RWPE1 (cell line): ENCODE measurements at places on chromosomes 1 and 21.
A peak's percentile ranks its signal among the peaks of the same experiment; 100 is the strongest.

DNA sequence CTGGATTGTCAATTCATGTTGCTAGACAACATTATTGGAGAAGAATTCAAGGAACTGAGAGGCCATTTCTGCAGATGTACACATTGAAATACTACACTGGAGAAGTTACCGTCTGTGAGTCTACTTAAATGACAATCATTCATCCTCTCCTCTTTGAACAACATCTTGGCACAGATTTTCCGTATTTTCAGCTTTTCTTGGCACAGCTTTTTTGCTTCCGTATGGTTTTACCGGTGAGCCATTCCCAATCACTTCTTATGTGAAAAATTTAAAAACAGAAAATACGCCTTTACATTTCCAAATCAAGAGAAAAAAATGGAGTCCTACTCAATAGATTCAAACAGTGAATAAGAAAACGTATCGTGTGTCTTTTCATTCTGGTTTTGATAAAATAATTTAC lies 1493.7 kb downstream of the AMY1C start:
- DNase-seq: no peak

- no peak for DNase-seq
Observed at GRCh38 chr1:3650248-3651025, 534 bp upstream of the WRAP73 start.

GRCh38 chr1:227899141-227899819 lies 48.5 kb downstream of the WNT9A start:
- no peak for DNase-seq

- DNase-seq: no peak
Observed at GRCh38 chr1:67560580-67561255, 124.3 kb upstream of the GADD45A start.

DNA sequence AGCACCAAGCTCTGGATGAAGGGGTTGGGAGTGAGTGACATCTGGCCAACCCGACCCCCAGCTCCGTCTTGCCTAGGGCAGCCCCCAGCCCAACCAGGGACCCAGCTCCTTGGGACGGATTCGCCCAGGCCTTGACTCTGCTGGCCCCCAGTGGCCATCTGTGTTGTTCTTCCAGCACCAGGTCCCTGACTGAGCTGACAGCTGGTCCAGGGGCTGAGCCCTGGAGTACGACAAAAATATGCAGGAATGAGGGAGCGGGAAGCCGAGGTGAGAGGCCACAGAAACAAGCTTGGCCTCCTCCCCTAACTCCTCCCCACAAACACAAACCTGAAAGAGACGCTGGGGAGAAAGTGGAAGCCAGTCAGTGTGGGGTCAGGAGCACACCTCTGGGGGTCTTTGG lies 55.0 kb upstream of the PAX7 start:
- DNase-seq: peak; percentile 76

DNA sequence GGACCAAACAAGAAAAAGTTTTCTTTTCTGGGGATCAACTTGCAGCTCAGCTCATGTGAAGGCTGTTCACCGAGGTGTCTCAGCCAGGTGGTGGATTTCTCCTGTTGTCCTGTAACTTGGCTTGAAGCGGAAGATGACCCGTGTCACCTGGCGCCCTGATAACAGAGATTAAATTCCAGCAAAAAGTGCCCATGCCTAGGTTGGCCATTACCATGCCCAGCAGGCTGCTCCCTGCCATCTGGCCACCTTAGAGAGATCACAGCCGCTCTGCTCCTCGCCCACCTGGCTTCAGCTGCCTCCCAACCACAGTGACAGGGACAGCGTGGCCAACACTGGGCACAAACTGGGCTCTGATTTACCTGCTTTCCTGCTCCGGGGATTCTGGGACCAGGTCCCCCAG lies 149.5 kb downstream of the ZBTB18 start:
- no peak for DNase-seq

DNA sequence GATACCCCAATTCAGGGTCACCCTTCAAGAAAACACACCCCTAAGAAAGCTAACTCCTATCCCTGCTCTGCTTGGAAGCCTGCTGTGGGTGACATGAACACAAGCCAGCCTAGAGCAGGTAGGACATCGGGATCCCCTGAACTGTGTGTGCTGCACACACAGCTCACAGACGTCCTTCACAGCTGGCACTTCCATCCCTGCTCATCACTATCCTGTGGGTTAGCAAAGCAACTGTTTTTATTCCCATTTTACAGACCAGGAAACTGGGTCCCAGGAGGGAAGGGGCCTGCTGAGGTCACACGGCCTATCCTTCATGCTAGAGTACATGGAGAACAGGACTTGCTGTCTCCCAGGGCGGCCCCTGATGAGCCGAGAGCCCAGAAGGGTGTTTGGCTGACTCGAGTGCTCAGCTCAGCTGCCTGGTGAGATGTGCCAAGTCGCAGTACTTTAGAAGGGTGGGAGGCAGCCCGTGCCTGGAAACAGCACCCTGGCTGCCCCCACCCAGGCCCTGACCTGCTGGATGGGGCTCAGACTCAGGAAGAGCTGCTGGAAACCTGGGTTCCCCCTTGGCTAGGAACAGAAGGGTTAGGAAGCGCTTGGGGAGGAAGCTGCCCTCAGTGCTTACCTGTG lies 28.3 kb upstream of the BTG2 start:
- no peak for DNase-seq

GRCh38 chr1:38558500-38559445 lies 300.8 kb downstream of the RRAGC start:
- no peak for DNase-seq

- DNase-seq: peak; percentile 16
Observed at GRCh38 chr1:233090746-233091494, 140.5 kb downstream of the NTPCR start.

DNA sequence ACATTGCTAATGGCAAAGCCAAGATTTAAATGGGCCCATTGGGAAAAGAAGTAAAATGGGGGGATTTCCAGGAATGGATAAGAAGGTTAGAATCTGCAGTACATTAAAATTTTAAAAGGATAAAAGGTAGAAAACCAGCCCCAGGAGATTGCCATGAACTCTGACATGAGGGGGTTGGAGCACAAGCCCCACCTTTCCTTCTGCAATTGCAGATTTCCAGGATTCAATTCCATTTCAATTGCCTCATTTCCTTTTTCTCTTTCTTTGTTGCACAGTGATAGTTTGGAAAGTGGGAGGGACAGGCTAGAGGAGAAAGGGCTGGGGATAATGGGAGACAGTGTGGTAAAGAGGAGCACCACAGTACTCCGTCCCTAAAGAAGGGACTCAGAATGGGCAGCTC lies 238.5 kb upstream of the RAB4A start:
- no peak for DNase-seq
